Activated CD4-positive, alpha-beta T cell treated with anti-CD3 and anti-CD28 coated beads, Interleukin-2, amount 10 ng/mL, durations not matched to agents 7 days and 5 days (primary cell): ENCODE measurements at places on chromosomes 3 and 15. TPM values are rescaled to one million over a fixed set of nuclear protein-coding genes. Genes with fewer than 3 reads are reported as not detected.

GRCh38 chr3:136350132-136350531, 100.0 kb downstream of the PCCB start:
- no peak overlapping the region for H3K4me3 ChIP-seq
- no peak for DNase-seq
- peaks cover 22% of the 10 kb centered on the region for H3K36me3 ChIP-seq
- H3K27ac ChIP-seq: no peak overlapping the region
- peaks cover 14% of the 10 kb centered on the region for H3K4me1 ChIP-seq

DNA sequence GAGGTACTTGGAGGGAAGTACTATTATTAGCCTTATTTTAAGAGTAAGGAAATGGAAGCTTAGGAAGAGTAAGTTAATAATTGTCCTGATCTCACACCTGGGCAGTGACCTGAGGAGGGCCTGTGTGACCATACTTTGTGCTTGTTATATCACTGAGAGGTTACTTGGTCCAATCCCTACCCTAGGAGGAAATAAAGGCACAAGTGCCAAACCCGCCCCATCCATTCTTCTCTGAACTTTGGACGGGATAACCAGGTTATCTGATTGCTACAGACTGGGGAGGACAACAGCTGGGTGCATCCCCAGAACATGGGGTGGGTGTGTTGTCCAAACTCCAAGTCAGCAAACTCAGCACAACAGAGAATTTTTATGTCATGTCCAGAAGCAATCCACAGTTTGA, 77.7 kb upstream of the NR2E3 start:
- peaks cover 1% of the 10 kb centered on the region for H3K27me3 ChIP-seq
- no peak overlapping the region for H3K4me3 ChIP-seq
- H3K36me3 ChIP-seq: no peaks in the 10 kb centered on the region
- H3K27ac ChIP-seq: no peak overlapping the region
- no peak for DNase-seq

DNA sequence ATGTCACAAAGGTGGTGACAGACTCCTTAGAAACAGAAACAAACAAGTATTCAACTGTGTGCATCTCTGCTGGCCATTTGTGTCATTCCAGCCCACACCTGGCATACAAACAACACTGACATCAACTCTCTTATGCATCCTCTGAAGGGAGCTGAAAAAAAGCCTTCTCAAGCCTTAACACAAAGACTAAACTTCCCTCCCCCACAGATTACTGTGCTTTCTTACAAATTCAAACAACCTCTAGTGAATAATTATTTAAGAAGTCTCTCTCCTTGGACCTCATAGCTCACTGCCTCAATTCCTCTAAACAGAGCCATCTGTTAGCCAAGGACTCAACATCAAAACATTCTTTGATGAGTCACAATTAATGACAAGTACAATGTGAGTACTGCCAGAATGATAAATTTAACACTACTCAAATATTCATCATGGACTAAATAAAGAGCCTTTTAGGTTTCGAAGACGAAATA, 132.1 kb downstream of the WDR76 start:
- no peak overlapping the region for H3K4me3 ChIP-seq
- no peak for DNase-seq
- no peak overlapping the region for H3K27ac ChIP-seq
- no peaks in the 10 kb centered on the region for H3K36me3 ChIP-seq

DNA sequence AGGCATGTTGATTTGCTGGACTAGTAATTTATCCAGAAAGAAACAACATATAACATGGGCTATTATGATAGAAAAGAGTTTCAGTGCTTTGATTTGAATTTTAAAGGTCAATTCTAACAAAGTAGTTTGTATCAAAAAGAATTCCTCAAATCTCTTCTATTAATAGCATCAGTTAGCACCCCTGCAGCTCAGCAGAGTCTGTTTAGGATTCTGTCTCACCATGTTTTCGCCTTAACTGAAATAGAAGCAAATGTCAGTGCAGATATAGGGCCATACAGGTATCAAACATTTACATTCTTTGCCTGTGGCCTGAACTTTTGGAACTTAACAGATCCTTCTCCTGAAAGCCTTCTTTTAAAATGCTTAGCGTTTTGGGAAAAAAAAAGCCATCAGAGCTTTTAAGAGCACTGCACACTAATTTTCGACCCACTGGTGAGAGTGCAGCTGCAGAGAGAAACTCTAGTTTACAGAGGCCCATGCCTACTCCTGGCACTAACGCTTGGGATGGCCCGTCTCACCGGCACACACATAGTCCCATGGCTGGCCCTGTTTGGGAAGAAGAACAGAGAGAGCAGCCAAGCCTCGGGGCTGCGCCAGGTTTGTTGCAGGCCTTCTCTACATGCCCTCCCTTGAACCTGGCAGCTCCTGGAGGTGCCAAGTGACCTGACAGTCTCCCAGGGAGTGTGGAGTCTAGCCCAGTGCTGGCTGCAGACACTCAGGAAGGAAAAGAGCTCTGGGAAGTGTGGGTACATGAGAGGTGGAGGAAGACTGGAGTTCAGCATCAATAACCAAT, 9.9 kb upstream of the PAQR9 start:
- no peaks in the 10 kb centered on the region for H3K36me3 ChIP-seq
- H3K27ac ChIP-seq: no peak overlapping the region
- no peak for DNase-seq
- H3K27me3 ChIP-seq: peaks cover 31% of the 10 kb centered on the region

DNA sequence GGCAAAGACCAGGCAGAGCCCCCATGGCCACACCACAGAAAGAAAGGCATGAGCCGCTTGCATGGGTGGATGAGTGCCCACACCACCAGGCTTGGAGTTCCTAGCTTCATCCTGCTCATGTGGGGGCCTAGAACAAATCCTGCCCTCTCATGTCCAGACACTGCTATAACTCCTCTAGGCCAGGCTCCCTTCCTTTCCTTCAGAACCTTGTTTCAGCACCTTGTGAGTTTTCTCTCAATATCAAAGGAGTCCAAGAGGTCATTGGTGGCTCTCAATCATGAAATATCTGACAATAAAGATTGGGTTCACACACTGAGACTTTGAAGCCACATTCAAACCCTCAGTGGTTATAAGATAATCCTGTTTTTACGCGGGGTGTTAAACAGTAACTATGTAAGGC, 12.7 kb downstream of the SLC6A20 start:
- no peak for DNase-seq
- H3K27me3 ChIP-seq: peaks cover 29% of the 10 kb centered on the region
- no peaks in the 10 kb centered on the region for H3K36me3 ChIP-seq
- no peak overlapping the region for H3K27ac ChIP-seq

DNA sequence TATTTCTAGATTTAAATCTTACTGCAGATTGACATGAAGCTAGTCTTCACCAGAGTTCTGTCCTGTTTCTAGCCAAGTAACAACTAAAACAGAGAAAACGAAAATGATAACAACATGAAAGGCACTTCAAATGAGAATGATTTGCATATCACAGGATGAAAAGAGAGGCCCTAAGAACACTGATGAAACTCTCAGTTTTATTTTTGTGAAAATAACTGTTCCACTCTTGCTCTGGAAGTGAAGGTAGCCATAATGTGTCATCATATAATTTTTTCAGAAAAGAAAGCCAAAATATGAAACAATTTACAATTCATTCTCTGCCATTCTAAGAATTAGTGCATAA, 274.4 kb downstream of the ADAMTSL3 start:
- DNase-seq: no peak
- peak overlapping the region; percentile 63 for H3K27ac ChIP-seq
- no peak overlapping the region for H3K4me3 ChIP-seq
- H3K27me3 ChIP-seq: peaks cover 9% of the 10 kb centered on the region
- peaks cover 16% of the 10 kb centered on the region for H3K4me1 ChIP-seq

DNA sequence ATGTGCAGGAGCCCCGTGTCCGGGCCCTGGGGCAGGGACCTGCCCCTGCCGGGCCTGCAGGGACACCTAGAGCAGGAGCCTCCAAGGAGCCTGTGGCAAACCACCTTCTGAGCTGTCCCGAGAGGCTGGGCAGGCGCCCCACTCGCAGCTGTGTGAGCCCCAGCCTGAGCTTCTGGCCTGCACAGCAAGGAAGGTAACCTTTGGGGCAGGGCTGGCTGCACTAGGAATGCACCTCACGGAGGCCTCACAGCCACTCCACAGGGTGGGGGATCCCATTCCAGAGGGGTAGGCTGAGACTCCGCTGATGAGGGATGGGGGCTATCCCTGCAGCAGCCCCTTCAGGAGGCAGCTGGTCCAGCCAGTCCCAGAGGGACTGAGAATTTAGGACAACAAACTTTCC, 68.1 kb downstream of the DNAJB8 start:
- no peak for DNase-seq
- no peak overlapping the region for H3K4me3 ChIP-seq
- H3K27ac ChIP-seq: no peak overlapping the region
- no peaks in the 10 kb centered on the region for H3K4me1 ChIP-seq
- no peaks in the 10 kb centered on the region for H3K27me3 ChIP-seq
- no peaks in the 10 kb centered on the region for H3K36me3 ChIP-seq

DNA sequence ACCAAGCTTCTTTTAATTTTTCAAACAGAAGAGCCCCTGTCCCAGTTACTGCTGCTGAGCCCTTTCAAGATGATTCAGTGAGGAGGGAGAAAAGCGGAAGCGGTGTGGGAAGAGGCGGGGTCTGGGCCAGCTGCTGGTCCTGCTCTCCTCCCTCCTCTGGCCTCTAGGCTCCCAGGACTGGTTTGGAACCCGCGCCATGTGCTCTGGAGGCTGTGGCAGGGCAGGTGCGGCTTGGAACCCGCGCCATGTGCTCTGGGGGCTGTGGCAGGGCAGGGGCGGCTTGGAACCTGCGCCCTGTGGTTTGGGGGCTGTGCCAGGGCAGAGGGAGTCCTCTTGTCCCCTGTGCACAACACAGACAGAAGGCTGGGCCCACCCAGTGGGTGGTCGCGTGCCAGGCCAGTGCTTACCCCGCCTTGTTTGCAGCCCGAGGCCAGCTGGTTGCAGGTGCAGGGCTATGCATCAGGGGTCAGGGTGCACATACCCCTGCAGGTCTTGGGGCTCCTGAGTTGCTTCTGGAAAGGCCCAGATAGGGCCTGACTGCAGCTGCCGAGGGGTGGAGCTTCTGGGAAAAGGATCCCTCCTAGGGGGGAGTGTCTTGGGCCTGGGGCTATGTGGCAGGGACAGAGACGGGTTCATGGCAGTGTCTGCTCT, 12.2 kb downstream of the ALG1L2 start:
- peaks cover 42% of the 10 kb centered on the region for H3K4me1 ChIP-seq
- H3K27me3 ChIP-seq: no peaks in the 10 kb centered on the region
- H3K27ac ChIP-seq: peak overlapping the region; percentile 89
- H3K4me3 ChIP-seq: peak overlapping the region; percentile 65
- peak; percentile 43 for DNase-seq

DNA sequence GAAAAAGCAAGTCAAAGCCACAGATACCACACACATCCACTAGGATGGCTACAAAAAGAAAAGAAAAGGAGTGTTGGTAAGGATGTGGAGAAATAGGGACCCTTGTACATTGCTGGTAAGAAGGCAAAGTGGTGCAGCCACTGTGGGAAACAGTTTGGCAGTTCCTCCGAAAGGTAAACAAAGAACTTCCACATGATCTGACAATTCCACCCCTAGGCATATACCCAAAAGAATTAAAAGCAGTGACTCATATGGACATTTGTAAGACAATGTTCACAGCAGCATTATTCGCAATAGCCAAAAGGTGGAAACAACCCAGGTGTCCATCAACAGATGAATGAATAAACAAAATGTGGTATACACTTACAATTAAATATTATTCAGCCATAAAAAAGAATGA, 22.2 kb upstream of the GMPPB start:
- H3K4me1 ChIP-seq: no peaks in the 10 kb centered on the region
- H3K4me3 ChIP-seq: no peak overlapping the region
- no peaks in the 10 kb centered on the region for H3K27me3 ChIP-seq
- DNase-seq: no peak
- H3K36me3 ChIP-seq: peaks cover 6% of the 10 kb centered on the region
- H3K27ac ChIP-seq: no peak overlapping the region

DNA sequence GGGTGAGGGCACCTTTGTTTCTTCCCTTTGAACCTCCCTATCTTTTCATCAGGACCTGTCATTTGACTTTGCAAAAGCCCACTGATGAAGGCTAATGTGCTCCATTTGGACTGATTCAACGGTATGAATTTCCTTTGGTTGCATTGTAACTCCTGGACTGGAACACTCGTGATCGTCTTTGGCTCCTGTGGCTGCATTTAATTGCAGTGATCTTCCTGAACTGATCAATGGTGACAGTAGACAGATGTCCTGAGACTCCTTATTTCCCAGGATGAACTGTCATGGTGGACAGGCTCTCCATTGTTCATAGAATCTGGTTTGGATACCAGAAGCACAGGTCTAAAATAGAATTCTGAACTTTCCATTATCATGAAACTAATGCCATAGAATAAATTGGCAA, 224.8 kb upstream of the GAP43 start:
- no peaks in the 10 kb centered on the region for H3K36me3 ChIP-seq
- no peaks in the 10 kb centered on the region for H3K4me1 ChIP-seq
- no peaks in the 10 kb centered on the region for H3K27me3 ChIP-seq
- no peak overlapping the region for H3K27ac ChIP-seq
- no peak overlapping the region for H3K4me3 ChIP-seq

GRCh38 chr15:22968366-22968765, 11.8 kb downstream of the CYFIP1 start:
- DNase-seq: no peak
- H3K36me3 ChIP-seq: no peaks in the 10 kb centered on the region
- peaks cover 2% of the 10 kb centered on the region for H3K4me1 ChIP-seq
- H3K27ac ChIP-seq: no peak overlapping the region
- H3K4me3 ChIP-seq: no peak overlapping the region

GRCh38 chr3:42581709-42582473, at the start of gene SEC22C:
TSS of gene SEC22C (minus strand) at chr3:42581967. CDS start at chr3:42569046, 12,921 bp downstream.
- DNase-seq: peak; percentile 96
- no peaks in the 10 kb centered on the region for H3K27me3 ChIP-seq
- peak within 1 kb of the TSS; percentile 84 for H3K4me3 ChIP-seq
- peak within 1 kb of the TSS; percentile 91 for H3K27ac ChIP-seq
- H3K4me1 ChIP-seq: peaks cover 65% of the 10 kb centered on the region
- H3K36me3 ChIP-seq: peaks cover 34% of the 10 kb centered on the region

- no peak for DNase-seq
- H3K27me3 ChIP-seq: peaks cover 2% of the 10 kb centered on the region
- no peaks in the 10 kb centered on the region for H3K36me3 ChIP-seq
- no peak overlapping the region for H3K4me3 ChIP-seq
Observed at GRCh38 chr15:90327311-90327710, 24.8 kb upstream of the ZNF774 start.

DNA sequence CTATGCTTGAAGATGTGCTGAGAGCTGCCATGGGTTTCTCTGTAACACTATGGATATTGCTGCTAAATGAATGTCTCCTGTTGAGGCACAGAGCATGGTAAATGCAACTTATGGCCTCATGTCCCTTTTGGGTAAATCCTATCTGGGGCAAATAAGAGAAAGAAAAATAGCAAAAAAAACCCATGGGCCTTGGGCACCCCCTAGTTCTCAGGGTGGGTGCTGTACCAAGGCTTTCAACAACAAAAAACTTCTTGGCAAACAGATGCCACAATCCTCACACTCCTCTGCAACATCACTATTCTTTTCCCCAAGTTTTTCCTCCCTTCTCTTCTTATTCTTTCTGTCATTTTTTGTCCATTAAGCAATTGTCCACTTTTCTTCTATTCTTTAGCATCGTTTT, 340.1 kb upstream of the ROBO2 start:
- no peak overlapping the region for H3K27ac ChIP-seq
- H3K4me1 ChIP-seq: no peaks in the 10 kb centered on the region
- DNase-seq: no peak
- H3K27me3 ChIP-seq: no peaks in the 10 kb centered on the region
- H3K36me3 ChIP-seq: no peaks in the 10 kb centered on the region
- no peak overlapping the region for H3K4me3 ChIP-seq

TM6SF1 gene
- total RNA-seq: 12.5 TPM

BCL6 gene
- total RNA-seq: 12.0 TPM

BFSP2 gene
- total RNA-seq: 0.33 TPM

SHF gene
- total RNA-seq: 0.92 TPM

MYZAP gene
- total RNA-seq: not detected

STAC gene
- total RNA-seq: 0.12 TPM

FETUB gene
- total RNA-seq: not detected
